ENCODE measurements at places on chromosomes 13 and 19.

DNA sequence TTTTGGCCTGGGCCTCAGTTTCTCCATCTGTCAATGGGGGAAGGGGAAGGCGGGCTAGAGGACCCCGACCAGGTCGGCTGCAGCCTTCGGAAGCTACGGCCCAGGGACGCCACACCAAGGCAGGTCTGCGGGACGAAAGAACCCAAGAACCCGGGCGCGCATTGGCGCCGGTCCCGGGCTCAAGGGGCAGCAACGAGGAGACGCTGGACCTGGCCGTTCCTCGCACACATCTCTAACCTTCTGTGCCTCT is 739 bp upstream of the ILF3 start:
- DNase-seq: no peak

DNA sequence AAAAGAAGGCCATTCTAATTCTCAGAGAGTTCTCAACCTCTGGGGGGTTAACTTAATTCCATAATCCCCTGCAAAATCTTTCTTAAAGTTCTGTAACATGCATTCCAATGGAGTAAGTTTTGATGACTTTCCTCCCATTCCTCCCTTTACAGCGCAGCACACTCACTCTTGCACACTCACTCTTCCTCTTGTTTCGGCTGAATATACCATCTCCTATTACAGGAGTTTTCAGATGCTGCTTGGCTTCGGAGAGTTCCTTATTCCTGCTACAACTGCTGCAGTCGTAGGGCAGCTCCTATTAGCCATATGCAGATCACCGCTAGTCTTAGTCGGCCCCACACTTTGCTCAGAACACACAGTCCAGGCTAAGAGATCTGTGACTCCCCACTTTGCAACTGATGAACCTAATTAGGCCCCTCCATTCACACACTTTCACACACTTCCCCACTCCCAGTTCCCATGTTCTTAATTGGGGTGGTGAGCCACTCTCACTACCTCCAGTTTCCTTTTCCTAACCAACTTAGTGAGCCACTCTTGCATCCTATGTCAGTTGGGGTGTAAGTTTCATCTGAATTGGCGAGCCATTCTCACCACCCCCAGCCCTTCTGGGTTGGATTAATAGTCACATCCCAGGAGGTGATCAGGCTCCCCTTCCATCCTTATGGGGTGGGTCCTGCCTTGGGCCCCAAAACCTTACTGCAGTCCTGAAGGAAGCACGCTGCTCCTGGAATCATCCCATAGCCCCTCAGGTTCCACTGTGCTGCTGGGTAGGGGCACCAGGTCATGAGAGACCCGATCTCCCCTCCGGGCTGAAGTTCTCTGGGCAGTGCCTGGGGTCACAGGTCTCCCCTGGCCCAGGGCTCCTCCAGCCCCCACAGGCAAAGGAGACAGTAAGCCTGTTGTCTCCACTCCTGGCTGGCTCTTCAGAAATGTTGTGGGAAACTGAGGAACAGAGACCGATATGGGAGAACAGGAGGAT is 53.9 kb downstream of the OR10H4 start:
- no peak for DNase-seq

DNA sequence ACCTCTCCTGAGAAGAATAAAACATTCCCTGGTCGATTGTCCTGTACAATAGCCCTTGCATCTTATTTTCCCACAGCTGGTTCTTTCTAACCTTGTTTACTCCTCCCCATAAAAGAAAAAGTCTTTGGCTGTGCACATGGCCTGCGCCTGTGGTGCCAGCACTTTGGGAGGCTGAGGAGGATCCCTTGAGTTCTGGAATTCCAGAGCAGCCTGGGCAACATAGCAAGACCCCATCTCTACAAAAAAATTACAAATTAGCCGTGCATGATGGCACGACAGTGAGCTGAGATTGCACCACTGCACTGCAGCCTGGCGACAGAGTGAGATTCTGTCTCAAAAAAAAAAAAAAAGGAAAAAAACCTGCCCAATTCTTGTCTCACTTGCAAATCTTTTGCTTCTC is 7.2 kb upstream of the NUP62 start:
- DNase-seq: no peak

- DNase-seq: no peak
Observed at GRCh38 chr13:83895994-83896580, 13.8 kb upstream of the SLITRK1 start.

GRCh38 chr19:3175781-3176714 is 2.5 kb upstream of the S1PR4 start:
- peak; percentile 37 for DNase-seq

DNA sequence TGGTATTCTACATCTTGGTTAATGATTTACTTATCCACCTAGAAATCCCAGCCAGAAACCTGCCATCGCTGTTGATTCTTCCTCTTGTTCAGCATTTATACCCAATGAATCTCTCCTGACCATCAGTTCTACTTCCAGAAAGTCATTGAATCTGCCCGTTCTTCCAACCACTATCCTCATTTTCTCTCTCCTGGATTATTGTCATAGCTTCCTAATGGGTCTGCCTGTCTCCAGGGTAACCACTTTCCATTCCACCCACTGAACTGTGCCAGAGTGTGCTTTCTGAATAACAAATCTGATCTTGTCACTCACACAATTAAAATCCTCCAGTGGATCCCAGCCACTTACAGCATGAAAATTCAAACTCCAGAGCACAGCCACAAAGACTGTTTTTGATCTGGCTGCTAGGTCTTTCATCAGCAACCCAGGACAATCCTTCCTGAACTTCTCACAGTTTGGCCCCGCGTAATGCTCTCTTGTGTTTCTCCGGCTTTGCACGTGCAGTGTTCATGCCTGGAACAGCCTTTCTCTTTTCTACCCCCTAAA is 330.6 kb downstream of the SPRY2 start:
- peak; percentile 34 for DNase-seq

DNA sequence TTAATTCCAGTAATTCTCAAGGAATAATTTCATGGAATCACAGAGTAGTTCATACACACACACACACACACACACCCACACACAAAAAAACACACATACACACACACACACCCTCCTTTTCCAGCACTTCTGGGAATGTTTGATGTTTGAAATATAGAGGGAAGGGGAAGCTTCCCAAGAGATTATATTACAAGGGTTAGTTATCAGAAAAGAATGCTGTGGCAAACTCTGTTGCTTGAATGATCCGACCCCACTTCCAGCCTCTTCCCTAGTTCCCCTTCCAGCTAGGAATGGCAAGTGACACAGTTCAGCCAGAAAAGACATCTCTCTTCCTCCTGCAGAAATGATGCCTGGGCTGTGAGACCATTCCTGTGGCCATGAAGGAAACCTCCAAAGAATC is 49.9 kb downstream of the KCTD12 start:
- DNase-seq: no peak

DNA sequence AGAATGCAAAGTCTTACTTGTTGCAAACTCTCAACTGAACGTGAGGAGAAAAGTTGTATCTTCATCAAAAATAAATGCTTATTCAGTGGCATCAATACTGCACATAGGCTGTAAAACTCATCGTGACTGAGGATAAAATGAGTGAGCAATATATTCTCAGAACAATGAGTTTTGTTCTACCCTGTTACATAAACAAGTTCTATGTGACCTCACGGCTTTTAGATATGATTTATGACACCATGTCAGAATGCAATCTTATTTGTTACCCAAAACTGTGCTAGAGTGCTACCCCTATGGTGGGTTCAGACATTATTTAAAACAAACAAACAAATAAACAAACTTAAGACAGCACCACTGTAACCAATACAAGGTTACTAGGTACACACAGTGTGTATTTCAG is 55.4 kb downstream of the FOXO1 start:
- DNase-seq: no peak

GRCh38 chr19:47443331-47443730 is 24.0 kb upstream of the MEIS3 start:
- DNase-seq: no peak

- no peak for DNase-seq
Observed at GRCh38 chr19:8083141-8083540, 30.6 kb downstream of the CCL25 start.

DNA sequence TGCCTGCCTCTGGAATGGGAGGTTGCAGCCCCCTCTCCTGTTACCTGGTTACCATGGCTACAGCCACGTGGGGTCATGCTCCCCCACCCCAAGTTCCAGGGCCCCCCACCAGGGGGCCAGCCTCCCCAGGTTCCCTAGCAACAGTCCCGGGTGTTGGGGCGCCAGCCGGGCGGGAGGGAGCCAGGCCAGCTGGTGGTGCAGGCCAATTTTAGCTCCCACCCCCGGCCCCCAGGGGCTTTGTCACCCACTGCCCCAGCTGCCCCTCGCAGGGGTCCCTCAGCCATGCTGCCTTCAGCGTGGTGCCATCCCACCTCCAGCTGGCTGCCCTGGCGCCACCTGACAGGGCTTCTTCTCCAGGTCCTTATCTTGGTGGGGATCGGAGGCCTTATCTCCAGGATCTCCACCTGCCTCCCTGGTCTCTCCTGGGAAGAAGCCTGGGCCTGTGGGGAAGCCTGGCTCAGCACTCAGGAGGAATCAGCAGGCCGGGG is 3.0 kb downstream of the MARK4 start:
- DNase-seq: no peak

DNA sequence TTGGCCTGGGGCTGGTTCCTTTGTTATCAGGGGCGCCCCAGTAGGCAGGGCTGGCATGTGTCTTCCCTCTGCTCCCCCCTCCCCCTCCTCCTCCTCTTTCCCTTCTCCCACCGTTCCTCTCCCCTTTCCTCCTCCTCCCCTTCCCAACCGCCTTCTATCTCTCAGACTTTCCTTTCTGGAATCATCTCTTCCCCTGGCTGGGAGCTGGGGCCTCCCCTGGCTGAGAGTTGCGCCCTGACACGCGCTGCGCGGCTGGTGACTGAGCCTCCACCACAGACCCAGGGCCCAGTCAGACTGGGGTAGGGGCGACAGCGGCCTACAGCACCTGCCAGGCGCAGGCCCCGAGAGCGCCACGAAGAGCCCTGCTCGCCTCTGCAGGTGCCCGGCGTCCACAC is 2.8 kb downstream of the PNMA8B start:
- DNase-seq: no peak

- no peak for DNase-seq
Observed at GRCh38 chr13:102273111-102273510, 128.7 kb downstream of the FGF14 start.

GRCh38 chr19:57248646-57249045 is 8.2 kb downstream of the ZNF805 start:
- no peak for DNase-seq

DNA sequence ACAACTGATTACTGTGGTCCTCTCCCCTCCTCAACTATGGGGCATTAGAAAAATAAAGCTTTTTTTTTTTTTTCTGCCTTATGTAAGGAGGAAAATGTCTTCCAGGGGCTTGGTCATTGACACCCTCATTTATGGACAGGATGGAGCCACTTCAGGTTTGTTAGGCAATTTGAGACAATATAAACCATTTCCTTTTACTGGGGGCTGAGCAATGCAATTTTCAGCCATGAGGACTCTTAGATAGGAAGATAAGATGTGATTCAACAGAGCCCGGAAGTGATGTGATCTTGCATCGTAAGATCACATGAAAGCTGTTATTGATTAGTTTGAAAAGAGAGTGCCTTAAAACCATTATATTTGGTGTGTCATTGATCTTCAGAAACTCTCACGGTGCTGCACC is 210.8 kb downstream of the OXGR1 start:
- no peak for DNase-seq

GRCh38 chr13:98783856-98784478 is 31.5 kb upstream of the SLC15A1 start:
- DNase-seq: no peak

GRCh38 chr13:84870190-84870589 is 929.0 kb downstream of the SLITRK6 start:
- no peak for DNase-seq

- peak; percentile 24 for DNase-seq
Observed at GRCh38 chr13:50527188-50527587, 316.3 kb downstream of the DLEU7 start.

DNA sequence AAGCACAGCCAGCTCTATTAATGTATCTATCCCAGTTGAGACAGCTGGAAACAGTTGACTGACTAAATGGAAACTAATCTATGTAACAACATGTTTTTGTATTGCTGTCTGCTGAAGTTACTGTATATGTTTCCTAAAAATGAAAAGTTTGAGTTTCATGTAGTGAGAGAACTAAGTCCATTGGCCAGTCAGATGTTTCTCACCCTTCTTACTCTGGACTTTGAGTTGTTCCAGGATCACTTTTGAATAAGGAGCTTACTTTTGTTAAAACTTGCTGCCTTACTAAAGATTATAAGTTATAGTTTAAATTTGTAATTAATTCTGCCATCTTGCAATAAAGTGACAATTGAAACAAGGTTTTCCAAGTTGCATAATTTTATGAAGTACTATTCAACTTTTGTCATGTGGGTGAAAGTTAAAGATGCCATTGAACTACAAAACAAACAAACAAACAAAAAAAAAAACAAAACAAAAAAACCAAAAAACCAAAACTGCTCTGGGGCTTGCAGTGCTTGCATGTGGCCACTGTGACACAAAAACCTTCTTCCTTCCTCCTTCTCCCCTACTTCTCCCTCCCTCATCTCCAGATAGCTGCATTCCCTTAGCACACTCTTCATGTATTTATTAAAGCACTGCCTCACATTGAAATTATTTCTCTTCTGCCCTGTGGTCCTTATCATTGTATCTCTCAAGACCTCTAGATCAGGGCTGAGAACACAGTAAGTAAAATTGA is 15.3 kb downstream of the WDFY2 start:
- no peak for DNase-seq

DNA sequence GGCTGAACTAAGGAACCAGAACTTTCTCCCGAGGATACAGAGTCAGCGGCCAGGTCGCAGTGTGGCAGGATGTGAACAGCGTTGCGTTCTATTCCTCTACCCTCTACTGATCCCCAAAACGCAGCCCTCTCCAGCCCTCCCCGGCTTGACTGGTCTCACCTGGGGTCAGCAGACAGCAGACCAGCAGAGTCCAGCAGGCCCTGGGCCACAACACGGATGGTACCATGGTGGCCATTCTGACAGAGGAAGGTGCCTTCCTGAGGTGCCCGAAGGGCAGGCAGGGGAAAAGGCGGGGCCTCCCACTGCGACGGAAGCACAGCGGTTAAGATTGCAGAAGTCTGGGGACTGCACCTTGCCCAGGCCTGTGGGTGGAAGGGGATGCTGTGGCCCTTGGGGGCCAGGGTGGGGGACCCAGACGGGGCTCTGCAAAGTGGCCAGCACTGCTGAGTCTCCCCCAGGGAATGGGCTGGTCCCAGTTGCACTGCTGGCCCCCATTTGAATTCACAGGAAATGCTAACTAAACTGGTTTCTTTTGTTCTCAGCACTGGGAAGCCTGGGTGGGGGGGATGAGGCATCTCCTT is at the start of gene ICAM3:
ICAM3 (minus strand) TSS at position 245 of the 581 bp plus-strand sequence; CDS start at position 235, 10 bp downstream.
- peak; percentile 24 for DNase-seq

DNA sequence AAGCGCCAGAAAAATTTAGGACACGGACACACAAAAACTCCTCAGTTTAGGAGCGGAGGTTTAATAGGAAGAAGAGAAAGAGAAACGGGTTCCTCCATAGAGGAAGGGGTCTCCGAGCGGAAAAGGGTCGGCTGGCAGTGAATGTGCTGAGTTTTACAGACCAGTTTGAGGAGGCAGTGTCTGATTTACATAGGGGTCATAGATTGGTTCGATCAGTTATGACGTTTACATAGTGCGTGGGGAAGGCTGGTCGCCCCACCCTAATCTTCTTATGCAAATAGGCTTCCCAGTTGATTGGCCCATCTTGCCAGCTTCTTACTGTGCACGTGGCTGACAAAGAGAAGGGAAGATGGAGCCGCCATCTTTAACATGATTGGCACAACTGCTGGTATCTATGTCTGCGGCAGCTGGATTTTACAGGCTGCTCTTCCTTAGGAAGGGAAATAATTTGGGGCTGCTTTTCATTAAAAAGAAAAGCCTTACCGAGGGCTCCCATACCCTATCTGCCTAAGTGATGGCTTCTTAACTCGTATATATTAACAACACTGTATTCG is 1.2 kb upstream of the ZNF225 start:
- no peak for DNase-seq

GRCh38 chr19:10193790-10194499 is 808 bp downstream of the DNMT1 start:
- DNase-seq: no peak

GRCh38 chr19:6232601-6233055 is 47.1 kb downstream of the MLLT1 start:
- no peak for DNase-seq
